ENCODE measurements at places on chromosomes 2 and 18. TPM values are rescaled to one million over a fixed set of nuclear protein-coding genes. Genes with fewer than 3 reads are reported as not detected.

GRCh38 chr2:144566448-144566847 lies 46.5 kb upstream of the ZEB2 start:
- no peak for DNase-seq

DNA sequence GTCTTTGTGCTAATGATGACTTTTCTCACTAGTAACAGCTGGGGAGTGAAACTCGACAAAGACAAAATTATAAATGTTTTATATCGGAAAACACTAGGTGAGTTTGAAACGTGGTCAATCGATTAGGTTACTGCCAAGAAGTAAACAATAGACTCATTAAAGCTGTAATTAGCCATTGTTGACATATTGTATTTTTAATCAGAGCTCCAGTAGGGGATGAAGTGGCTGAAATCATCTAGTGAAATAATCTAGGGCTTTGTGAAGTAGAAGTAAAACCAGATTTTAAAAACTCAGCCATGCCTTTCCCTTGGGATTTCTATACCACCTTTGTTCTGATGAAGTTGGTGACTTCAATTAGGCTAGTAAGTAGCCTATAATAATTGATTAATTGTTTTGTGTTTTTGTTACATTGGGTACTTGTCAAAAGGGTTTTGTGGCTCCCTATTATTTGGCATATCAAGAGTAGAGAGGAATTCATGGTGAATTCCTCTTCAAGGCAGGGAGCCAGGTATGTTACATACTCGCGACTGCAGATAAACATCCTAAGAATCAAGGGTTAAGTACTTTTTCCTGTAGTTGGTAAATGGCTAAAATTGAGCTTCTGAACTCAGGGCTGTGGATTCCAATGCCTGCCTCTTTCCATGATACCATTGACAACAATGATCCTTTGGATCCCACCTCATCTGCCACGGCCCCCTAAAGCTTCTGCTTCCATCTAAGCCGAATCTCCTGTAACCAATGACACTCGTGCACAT lies 31.6 kb downstream of the RAB27B start:
- DNase-seq: no peak

Gene NEU4
- not detected for total RNA-seq

- no peak for DNase-seq
These were observed 115.4 kb downstream of the PXDN start for GRCh38 chr2:1628893-1629292.

DNA sequence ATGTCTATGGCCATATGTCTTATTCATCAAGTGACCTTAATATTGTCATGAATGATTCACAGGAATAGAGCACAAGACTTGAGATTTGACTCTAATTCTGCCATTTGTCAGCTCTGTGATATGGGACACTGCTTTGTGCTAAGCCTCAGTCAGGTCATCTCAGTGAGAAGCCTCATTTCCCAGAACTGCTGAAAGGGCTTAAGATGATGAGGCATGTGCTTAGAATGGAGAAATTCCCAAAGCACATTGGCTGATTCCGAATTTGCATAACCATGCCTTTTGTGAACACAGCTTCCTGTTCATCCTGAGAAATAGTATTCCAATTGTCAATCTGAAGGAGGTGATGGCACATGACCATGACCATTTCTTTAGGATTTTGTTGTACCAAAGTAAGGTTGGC lies 218.1 kb downstream of the ALK start:
- DNase-seq: no peak

DNA sequence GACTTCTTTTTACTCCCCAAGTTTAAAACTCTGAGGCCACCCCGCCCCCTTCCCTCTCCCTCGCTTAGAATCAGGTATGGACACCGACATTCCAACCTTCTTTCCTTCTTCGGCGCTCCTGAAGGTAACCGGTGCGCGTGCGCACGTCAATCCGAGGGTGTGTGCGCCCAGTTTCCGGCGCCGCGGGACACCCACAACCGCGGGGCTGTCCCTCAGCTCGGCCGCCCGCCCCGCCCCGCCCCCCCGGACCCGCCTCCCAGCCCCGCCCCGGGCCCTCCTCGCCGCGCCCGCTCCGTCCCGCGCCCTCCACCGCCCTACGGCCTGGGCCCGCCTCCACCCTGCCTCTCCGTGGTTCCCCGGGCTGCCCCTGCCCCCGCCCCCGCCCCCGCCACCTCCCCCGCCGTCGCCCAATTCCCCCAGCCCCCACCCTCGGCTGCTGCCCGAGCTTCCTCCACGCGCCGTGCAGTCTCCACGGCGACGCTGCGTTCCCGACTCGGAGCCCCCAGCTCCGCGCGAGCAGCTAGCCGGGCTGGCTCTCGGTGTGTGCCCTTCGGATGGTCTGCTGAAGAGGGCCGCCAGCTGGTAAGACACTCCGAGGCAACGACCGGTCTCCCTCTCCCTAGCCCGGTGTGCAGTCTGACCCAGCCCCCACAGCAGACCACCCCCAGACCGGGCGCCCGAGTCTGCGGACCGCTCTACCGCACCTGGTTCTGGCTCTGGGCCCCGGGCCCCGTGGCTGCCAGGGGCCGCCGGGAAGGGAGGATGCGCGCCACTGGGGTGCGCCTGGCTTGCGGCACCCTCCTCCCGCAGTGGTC lies 635 bp downstream of the ERICH2 start:
- DNase-seq: peak; percentile 86

Gene ESPNL
- total RNA-seq: not detected

Gene IL1A
- not detected for total RNA-seq

Gene UGT1A4
- total RNA-seq: not detected

DNA sequence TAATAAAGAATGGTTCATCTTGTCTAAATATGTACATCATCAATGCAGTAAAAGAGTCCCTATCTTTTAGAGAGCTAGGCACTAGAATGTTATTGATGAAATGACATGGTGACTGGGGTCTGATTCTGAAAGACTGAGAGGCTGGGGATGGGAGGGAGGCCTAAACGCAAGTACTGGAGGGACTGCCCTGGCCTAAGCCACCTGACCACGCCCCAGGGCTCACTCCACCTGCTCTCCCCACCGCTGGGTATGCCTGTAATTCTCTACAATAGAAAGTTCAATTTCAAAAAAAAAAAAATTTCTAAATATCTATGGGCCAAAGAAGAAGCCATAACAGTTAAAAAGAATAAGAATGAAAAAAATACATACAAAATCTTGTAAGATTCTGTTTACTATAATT lies 194.0 kb downstream of the HDAC4 start:
- DNase-seq: no peak

Data from Right ventricle myocardium superior (tissue), 1 donor.